CD4-positive, alpha-beta T cell (primary cell): ENCODE measurements at places on chromosomes 7 and 10. TPM values are rescaled to one million over a fixed set of nuclear protein-coding genes. Genes with fewer than 3 reads are reported as not detected.

CFAP46 gene
- not detected for total RNA-seq

DNA sequence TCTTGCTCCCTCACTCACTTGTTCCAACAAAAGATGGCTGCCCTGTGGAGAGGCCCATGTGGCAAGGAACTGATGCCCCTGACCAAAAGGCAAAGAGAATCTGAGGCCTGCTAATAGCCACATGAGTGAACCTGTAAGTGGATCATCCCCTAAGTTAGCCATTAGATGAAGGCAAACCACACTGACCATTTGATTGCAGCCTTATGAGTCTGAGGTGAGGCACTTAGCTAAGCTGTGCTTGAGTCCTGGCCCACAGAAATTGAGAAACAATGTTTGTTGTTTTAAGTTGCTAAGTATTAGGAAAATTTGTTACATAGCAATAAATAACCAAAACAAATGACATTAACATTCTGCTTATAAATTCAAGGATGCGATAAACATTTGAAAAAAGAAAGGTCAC lies 100.1 kb upstream of the BET1 start:
- no peaks in the 10 kb centered on the region for H3K4me1 ChIP-seq
- no peaks in the 10 kb centered on the region for H3K36me3 ChIP-seq
- no peak overlapping the region for H3K4me3 ChIP-seq
- H3K27ac ChIP-seq, result no peak overlapping the region
- no peak for DNase-seq

DNA sequence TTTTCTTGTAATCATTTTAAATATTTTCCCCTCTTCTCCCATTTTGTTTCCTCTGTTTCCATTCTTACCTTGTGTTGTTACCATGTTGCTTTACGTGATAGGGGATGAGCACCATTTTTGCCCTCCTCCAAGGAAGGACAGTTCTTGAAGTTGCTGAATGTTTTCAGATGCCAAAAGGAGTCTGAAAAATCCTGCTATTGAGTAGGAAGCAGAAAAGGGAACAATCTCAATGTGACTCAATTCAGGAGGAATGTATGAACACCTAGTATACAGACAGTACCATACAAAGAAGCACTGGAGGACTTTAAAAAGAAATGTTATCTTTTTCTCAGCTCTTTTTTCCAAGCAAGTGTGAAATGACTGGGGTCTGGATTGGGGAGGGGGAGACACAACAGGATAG lies 5.1 kb upstream of the NAMPT start:
- H3K36me3 ChIP-seq, result no peaks in the 10 kb centered on the region
- H3K27me3 ChIP-seq, result no peaks in the 10 kb centered on the region
- no peak for DNase-seq
- H3K4me3 ChIP-seq, result no peak overlapping the region
- no peak overlapping the region for H3K27ac ChIP-seq
- peaks cover 9% of the 10 kb centered on the region for H3K4me1 ChIP-seq

DNA sequence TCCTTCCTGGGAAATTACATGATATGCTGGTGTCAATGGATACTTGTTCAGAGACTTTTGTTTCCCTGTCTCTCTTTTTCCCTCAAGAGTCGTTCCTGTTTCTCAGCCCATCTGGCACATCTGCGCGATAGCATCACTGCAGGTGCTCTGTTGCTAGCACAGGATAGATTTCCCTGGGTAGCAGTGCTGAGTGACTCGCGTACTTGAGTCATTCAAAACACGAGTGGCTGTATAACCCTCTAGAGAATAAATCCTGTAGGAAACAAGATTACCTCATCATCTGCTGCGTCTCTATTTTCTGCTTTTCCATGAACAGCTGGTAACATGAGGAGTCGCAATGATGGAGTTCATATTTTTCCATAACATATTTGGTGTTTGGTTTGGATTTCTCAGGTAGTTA lies 452.0 kb upstream of the FZD8 start:
- H3K4me1 ChIP-seq, result no peaks in the 10 kb centered on the region
- H3K27me3 ChIP-seq, result no peaks in the 10 kb centered on the region
- H3K36me3 ChIP-seq, result no peaks in the 10 kb centered on the region
- H3K4me3 ChIP-seq, result no peak overlapping the region
- no peak overlapping the region for H3K27ac ChIP-seq
- no peak for DNase-seq

GRCh38 chr10:31087011-31087410 lies 55.3 kb upstream of the ZNF438 start:
- no peaks in the 10 kb centered on the region for H3K36me3 ChIP-seq
- DNase-seq, result no peak
- H3K27ac ChIP-seq, result no peak overlapping the region
- no peak overlapping the region for H3K4me3 ChIP-seq

DNA sequence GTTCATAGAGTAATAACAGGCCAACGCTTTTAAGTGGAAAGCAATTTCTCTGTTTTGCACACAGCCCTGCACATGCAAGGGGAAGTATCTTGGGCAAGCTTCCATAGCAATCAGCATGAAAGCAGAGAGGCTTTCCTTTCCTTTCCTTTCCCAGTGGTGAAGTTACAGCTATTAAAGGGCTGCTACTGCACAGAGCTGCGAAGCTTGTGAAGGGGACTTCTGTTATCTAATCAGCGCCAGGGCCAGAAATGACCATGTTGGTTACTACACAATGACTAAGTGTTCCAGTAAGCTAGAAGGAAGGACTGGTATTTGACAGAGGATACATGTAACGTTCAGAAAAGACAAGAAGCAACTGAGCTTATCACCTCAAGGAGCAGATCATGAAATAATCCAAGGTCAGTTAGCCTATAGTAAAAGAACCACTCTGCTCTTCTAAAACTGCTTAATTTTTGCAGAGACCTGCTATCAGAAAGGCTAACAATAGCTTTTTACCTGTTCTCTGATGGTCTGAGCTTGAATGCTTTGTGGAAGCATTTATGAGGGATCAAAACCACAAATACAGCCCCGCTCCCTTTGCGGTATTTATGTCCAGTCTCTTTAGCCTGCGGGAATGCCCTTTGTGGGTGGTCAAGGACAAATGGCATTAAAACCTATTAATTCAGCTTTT lies 45.9 kb downstream of the SGMS1 start:
- no peak for DNase-seq
- H3K4me1 ChIP-seq, result peaks cover 20% of the 10 kb centered on the region
- no peaks in the 10 kb centered on the region for H3K27me3 ChIP-seq
- no peak overlapping the region for H3K4me3 ChIP-seq

DNA sequence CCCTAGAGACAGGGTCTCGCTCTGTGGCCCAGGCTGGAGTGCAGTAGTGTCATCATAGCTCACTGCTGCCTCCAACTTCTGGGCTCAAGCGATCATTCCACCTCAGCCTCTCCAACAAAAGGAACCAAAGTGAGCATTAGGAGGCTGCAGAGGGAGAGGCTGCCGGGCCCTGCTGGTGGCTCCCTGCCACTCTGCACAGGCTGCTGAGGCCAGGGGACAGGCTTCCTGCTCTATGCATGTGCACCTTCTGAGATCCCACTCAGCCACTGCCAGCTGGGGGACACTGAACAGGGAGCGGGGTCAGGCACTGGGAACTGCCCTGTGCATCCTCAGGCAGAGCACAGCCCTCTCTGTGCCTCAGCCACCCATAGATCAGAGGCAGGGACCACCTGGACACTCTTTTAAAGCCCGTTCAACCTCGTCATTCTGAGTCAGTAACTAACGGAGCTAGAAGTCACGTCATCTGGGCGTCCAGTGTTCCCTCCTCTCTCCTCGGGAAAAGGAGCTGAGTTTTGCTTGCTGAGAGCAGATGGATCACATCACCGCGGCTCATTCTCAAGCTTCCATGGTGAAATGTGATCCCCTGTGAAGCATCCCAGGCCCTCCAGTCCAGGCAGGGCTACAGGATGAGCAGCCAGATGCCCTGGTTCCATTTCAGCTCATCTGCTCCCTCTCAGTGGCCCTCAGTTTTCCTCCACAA lies 109.6 kb downstream of the MYL10 start:
- DNase-seq, result no peak
- no peaks in the 10 kb centered on the region for H3K4me1 ChIP-seq
- no peaks in the 10 kb centered on the region for H3K36me3 ChIP-seq
- H3K27ac ChIP-seq, result no peak overlapping the region
- H3K4me3 ChIP-seq, result no peak overlapping the region

- H3K27ac ChIP-seq, result no peak overlapping the region
- no peak overlapping the region for H3K4me3 ChIP-seq
- no peaks in the 10 kb centered on the region for H3K27me3 ChIP-seq
- DNase-seq, result no peak
- no peaks in the 10 kb centered on the region for H3K36me3 ChIP-seq
- no peaks in the 10 kb centered on the region for H3K4me1 ChIP-seq
Measured at GRCh38 chr10:72445851-72446250, 91.1 kb upstream of the DNAJB12 start.

TMEM72 gene
- total RNA-seq, result not detected
